ENCODE measurements at places on chromosomes 7 and 10.

DNA sequence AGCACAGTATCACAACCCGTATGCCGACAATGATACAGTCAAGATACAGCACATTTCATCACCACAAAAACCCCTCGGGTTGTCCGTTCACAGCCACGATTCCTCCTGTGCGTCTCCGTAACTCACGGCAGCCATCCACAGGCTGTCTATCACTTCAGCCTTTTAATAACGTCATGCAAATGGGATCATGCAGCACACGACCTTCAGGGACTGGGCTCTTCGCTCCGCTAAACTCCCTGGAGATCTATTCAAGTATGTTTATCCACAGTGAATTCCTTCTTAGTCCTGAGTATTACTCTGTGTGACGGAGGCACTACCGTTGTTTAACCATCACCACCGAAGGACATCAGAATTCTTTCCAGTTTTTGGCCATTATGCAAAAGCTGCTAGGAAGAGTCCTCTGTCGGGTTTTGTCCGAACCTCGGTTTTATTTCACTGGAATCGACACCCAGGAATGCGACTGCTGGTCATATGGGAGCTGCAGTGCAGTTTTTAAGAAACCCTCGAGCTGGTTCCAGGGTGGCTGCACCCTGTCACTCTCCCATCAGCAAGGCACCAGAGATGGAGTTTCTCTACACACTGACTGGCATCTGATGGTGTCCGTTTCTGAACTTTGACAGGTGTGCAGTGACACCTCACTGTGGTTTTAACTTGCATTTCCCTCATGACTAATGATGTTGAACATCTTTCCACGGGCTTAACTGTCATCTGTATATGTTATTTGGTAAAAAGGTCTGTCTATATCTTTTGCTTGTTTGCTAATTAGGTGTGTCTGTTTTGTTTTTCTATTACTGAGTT lies 193.6 kb downstream of the MAD1L1 start:
- no peak for DNase-seq

GRCh38 chr7:158127241-158127640 lies 460.4 kb downstream of the PTPRN2 start:
- DNase-seq: no peak

DNA sequence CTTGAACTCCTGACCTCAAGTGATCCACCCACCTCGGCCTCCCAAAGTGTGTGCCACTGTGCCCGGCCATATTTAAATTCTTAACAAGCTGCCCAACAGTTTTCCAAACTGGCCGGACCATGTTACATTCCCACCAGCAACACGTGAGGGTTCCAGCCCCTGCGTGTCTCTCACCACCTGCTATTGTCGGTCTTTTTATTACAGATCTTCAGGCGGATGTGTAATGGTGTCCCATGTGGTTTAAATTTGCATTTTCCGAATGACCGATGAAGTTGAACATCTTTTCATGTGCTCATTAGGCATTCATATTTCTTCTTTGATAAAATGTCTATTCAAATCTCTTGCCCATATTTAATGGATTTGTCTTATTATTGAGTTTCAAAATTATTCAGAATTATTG lies 11.5 kb downstream of the ELFN1 start:
- no peak for DNase-seq

DNA sequence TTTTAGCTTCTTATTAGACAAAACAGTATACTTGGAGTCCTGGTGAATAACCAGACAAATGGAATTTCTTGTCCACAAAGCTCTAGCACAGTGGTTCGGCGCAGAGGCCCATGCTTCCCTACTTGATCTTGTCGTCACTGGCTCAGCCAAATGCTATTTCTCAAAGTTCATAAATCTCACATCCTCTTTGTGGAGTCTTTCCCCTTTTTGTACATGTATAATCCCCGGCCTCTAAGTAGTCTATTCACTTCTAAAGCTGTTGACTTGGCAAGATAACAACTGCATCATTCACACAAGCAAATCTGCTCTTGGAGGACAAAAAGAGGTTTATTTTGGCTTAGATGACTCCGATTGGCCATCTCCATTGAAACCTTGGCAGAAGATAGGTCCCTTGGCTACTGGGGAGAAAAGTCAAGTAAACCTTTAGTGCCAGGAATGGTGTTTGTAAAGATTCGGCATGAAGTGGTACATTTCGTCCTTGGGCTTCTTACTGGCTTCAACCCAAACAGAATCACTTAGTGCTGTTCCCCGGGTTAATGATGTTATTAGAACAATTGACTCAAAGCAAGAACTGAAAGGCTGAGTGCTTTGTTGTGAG lies 5.1 kb upstream of the AKR1E2 start:
- no peak for DNase-seq

- no peak for DNase-seq
Observed at GRCh38 chr10:5269791-5270190, 73.2 kb downstream of the AKR1C4 start.

- no peak for DNase-seq
Observed at GRCh38 chr10:44828508-44829142, 82.5 kb upstream of the TMEM72 start.

DNA sequence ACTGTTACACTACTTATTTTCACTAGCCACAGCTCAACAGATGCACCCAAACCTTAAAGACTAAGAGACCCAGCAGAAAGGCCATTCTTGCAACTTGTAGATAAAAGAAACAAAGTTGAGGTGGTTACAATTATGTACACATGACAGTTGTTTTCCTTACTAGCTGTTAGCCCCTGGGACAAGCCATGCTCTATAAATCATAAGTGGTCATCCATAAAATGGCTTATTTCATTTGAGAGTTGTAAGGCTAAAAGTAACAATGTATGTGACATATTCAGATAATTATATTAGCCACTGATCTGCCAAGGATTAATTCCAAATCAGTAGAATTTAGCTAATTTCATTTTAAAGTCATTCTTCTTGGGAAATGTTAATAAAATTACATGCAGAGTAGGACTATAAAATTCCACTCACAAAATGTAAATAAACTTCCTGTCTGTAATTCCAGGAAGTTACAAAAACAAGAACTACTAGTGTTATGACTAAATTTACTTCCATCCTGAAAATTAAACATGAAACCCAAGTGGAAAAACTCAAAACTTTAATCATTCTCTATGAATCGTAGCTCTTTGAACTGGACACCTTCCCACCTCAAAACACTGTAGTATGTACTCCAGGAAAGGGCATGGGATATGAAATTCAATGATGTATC lies 13.3 kb downstream of the SLC37A3 start:
- no peak for DNase-seq

- DNase-seq: no peak
Observed at GRCh38 chr10:15802375-15802949, 57.8 kb downstream of the MINDY3 start.

- no peak for DNase-seq
Observed at GRCh38 chr10:75957314-75958120, 526.1 kb downstream of the LRMDA start.

GRCh38 chr7:43868681-43869005 lies 674 bp downstream of the MRPS24 start:
- DNase-seq: no peak

DNA sequence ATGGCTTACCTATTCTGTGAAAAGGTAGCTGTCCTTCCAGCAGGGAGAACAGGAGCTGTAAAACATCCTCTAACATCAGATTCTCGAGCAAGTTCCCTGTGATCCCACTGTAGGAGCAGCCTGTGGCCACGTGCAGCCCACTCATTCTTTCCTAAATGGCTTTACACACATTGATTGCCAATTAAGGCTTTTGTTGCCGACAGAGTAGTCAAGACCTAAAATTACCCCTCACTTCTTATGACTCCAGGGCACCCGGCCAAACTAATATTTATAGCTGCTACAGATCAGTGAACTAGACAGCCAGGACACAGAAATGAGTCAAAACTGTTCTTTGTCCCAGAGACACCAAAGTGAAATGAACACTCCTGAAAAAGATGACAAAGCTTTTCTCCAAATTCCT lies 832.1 kb downstream of the SORCS3 start:
- DNase-seq: no peak

GRCh38 chr10:71080381-71081228 lies 131.8 kb upstream of the UNC5B start:
- DNase-seq: no peak

DNA sequence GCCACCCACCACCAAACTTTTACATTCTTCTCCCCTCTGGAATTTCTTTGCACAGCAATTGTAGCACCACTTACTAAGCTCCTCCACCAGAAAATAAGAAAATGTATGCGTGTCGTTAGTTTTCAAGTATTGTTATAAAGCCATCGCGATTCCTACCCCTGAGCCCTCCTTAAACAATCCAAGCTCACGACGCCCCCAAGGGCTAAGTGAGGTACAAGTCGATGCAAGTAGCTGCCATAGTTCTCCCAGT lies 1.3 kb downstream of the FRAT2 start:
- DNase-seq: no peak

GRCh38 chr10:34626158-34626880 lies 188.8 kb downstream of the PARD3 start:
- no peak for DNase-seq

DNA sequence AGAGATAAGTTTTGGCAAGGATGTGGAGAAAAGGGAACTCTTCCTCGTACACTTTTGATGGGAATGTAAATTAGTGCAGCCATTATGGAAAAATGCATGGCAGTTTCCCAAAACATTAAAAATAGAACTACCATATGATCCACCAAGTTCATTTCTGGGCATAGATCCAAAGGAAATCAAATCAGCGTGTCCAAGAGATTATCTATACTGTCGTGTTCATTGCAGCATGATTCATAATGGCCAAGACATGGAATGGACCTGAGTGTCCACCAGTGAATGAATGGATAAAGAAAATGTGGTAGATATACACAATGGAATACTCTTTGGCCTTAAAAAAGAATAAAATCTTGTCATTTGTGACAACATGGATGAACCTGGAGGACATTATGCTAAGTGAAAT lies 70.3 kb upstream of the RSU1 start:
- DNase-seq: no peak
